ENCODE measurements at places on chromosomes 1 and 21.
A peak's percentile ranks its signal among the peaks of the same experiment; 100 is the strongest.

GRCh38 chr21:36464590-36464989 is 15.3 kb downstream of the CLDN14 start:
- no peak for DNase-seq

DNA sequence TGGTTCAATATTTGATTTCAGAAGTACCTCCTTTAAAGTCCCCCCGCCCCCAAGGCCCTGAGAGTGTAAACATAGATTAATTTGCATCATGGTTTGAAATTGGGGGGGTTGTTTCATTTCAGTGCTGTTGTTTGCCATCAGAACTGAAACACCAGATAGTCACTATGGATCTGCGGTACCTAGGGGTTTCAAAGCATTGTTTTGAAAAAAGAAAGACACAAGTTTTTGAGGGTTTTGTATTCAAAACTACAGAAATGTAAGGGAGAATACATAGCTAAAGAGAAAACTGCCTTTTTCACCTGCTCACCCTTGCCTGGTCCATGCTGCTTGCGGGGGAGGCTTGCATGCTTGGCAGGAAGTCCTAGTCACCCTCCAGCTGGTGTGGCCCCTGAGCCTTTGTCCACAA is 59.3 kb downstream of the ACP6 start:
- DNase-seq = no peak

GRCh38 chr1:66267201-66267940 is 266.6 kb upstream of the SGIP1 start:
- no peak for DNase-seq

GRCh38 chr1:216919060-216919970 is 196.1 kb upstream of the ESRRG start:
- DNase-seq = no peak

GRCh38 chr1:24990779-24991641 is 60.9 kb upstream of the RUNX3 start:
- DNase-seq = no peak

GRCh38 chr1:201429736-201430501 is 8.4 kb upstream of the TNNI1 start:
- DNase-seq = no peak

DNA sequence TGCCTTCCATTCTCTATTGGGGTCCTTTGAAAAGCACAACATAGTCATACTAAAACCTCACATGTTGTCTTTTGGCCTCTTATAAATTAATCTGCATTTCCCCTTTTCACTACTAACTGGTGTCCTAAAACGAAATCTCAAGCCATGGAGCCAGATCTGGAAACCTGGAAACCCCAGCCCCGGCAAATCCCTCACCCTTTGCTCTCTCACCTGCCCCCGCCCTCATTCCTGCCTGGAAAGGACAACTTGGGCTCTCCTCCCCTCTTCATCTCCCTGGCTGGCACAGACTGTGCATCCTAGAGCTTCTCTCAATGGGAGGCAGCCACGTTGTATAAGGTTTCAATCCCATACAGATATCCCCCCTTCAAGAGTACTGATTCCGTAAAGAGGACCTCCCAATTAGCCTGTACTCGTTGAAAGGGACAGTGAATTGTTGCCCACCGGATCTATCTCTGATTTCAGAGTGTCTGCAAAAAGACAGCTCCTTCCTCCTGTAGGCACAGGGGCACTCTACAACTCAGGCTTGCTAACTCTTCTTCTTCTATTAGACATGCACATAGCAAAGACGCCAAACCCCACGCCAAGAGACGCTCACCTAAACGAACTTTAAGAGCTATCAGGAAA is 1.4 kb downstream of the DUSP10 start:
- no peak for DNase-seq

DNA sequence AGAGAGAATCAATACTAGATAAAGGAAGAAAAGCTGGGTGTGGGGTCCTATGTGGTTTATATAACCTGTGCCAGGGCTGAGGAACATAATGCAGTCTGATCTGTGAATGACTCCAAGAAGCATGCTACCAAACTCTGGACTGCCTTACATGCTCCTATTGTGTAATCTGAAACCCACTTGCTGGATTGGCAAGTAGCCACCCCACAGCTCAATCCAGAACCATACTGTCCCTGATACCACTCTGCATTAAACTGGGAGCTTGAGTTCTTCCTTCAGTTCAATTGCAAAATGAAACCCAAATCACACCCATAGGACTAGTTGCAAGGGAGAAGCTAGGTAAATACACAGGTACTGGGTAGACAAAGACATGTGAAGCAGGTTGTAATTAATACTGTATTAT is 115.4 kb upstream of the NEGR1 start:
- peak; percentile 23 for DNase-seq

DNA sequence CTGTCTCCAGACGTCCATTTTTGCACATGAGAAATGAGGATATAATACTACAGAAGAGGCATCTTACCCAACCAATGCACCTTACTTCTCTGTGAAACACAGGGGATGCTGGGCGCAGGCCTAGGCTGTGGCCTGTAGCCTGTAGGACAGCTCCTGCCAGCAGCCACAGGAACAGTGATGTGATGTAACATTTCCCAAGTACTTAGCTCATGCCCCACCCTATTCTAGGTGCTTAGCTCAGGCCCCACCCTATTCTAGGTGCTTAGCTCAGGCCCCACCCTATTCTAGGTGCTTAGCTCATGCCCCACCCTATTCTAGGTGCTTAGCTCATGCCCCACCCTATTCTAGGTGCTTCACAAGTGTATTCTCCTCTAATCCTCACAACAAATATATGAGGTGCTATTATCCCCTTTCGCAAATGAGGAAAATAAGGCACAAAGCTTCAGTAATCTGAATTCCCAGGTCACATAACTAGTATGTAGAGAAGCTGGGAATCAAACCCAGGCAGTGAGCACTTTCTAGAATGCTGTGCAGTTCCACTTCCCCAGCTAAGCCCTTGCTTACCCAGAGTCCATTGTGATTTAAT is 4.6 kb upstream of the NAXE start:
- no peak for DNase-seq

- DNase-seq = no peak
Observed at GRCh38 chr1:37606481-37607263, 10.9 kb upstream of the GNL2 start.

- peak; percentile 96 for DNase-seq
Observed at GRCh38 chr21:44454747-44455523, at the start of gene LRRC3. TSS of gene LRRC3 (plus strand) at chr21:44455510. CDS start at chr21:44456645, 1,135 bp downstream.

DNA sequence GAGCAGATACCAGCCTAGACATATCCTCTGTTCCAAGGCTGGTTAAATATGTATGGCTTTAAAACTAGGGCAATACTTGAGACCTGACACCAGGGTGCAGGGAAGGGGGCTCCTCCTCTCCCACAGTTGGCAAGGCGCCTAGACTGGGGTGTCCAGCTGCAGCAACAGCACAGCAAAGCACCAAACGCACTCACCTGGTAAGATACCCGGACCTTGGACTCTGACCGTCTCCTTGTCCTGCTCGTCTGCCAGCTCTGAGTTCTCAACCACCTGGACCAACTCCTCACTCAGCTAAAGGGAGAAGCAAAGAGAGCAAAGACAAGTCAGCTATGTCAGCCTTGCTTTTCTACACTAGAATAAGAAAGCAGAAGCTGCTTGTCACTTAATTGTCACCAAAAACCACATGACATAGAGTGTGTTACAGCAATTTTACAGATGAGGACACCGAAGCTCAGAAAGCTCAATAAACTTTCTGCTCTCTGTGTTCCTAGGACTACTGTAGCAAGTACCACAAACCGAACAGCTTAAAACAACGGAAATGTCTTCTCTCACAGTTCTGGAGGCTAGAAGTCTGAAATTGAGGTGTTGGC is 4.4 kb downstream of the PACC1 start:
- DNase-seq = no peak

- no peak for DNase-seq
Observed at GRCh38 chr1:56106531-56107274, 472.7 kb downstream of the PLPP3 start.

GRCh38 chr1:48030211-48030610 is 33.0 kb upstream of the TRABD2B start:
- no peak for DNase-seq

DNA sequence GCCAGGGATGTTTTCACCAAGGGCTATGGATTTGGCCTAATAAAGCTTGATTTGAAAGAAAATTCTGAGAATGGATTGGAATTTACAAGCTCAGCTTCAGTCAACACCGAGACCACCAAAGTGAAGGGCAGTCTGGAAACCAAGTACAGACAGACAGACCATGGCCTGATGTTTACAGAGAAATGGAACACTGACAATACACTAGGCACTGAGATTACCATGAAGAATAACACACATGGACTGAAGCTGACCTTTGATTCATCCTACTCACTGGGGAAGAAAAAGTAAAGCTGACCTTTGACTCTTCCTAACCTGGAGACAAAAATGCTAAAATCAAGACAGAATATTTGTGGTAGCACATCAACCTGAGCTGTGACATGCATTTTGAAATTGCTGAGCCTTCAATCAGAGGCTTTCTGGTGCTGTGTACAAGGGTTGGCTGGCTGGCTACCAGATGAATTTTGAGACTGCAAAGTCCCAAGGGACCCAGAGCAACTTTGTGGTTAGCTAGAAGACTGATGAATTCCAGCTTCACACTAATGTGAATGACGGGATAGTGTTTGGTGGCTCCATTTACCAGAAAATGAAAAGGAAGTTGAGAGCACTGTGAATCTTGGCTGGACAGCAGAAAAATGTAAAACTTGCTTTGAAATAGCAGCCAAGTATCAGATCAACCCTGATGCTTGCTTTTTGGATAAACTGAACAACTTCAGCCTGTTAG is 190.4 kb upstream of the KCTD3 start:
- DNase-seq = no peak

DNA sequence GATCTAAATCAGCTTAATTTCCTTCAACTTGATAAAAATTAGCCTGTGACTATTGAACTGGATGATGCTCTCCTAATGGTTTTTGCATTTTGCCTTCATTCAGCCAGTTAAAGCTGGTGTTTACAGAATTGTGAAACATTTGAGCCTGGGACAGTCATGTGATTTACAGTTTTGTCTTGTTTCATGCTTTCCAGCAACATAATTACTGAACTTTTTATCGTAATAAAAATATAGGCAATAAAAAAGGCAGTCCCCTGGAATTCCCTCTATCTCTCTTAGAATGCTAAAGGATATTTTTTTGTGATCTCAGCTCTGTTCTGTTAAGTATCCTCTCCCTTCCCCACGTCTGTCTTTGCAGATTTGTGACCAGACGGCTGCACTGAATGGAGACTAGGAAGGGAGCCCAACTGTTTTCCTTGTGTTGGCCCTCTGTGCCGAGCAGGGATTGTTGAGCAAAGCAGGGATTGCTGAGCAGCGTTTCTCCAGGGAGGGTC is 70.3 kb upstream of the RGL1 start:
- DNase-seq = no peak

DNA sequence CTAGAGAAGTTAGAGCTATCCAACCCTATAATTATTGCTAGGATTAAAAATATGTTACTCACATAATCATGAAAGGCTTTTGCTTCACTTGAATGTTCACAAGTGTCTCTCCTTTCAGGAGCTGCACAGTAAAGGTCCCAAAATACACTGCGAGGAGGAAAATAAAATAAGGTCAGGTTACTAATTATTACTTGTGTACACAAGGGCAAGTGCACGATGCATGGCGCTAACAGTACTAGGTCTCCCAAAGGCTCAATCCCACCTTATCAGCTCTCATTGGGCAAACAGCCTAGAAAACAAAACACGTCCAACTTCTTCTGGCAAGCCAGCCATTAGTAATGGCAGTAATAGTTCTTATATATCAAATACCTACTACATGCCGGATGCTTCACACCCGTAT is 4.4 kb downstream of the SSBP3 start:
- DNase-seq = no peak

- DNase-seq = no peak
Observed at GRCh38 chr1:155125946-155126555, 1.6 kb upstream of the EFNA1 start.

- no peak for DNase-seq
Observed at GRCh38 chr1:184152974-184153373, 101.4 kb downstream of the TSEN15 start.

DNA sequence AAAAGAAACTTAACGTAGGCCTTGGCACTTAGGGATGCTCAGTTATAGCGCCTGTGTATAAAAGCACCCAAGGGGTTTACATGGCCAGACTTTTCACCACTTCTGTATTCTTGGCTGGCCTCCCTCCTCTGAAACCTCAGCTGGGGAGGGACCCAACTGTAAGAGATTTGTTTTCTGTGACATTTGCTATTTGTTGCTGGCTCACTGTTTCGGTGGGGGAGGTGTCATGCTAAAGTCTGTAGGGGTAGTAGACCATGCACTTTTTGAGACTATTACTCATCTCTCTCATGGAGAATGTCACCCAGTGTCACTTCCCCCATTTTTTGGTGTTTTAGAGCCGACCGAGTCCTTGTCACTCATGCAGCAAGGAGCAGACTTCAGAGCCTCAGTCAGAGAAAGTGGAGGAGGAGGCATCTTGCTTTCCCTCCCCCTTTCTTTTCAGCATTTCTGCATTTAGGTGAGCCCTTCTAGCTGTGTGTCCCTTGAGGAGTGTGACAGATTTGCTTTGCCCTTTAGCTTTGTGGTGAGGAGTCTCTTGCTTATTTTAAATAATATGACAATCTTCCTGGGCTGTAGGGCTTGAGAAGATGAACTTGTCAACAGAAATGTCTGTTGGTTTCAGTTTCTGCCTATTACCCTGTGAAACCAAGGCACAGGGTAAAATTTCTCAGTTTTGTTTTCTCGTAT is 160.1 kb downstream of the FASLG start:
- DNase-seq = no peak

DNA sequence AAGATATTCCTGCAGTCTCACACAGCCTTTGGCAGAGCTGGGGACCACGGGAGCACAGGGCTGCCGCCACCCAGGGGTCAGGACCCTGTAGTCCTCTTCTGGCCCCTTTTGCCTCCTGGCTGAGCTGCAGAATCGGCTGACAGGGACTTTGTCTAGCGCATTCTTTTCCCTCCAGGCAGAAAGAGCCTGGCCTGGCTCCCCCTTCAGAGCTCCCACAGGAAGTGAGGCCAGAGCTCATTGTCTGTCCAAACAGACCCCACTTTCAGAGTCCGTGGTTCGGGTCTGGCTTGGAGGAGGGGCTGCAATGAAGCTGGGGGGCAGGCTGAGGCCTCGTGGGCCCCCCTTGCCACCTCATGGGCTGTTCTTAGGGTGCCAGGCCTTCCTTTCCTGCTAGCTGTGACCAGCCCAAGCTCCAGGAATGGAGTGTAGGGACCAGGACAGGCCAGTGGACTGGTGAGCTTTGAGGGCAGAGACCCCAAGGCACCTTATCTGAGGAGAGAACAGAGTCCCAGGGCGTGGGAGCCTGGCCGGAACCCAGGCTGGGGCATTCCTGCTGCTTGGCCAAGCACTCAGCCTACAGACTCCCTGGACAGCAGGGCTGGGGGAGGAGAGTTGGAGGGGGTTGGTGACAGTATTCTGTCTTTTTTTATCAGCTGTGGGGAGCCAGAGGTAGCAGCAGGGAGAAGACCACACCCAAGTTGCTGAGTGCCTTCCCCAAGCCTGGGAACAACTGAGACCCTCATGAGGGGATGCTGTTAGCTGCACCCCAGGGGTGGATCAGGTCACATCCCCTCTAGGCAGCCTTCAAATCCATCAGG is 4.7 kb downstream of the CELSR2 start:
- DNase-seq = no peak

- peak; percentile 49 for DNase-seq
Observed at GRCh38 chr1:165129568-165130164, 226.8 kb downstream of the LMX1A start.
